CD4-positive, alpha-beta T cell (primary cell): ENCODE measurements at places on chromosomes 11 and 22. TPM values are rescaled to one million over a fixed set of nuclear protein-coding genes. Genes with fewer than 3 reads are reported as not detected.

The TRIM21 gene
- total RNA-seq: 21.0 TPM

DNA sequence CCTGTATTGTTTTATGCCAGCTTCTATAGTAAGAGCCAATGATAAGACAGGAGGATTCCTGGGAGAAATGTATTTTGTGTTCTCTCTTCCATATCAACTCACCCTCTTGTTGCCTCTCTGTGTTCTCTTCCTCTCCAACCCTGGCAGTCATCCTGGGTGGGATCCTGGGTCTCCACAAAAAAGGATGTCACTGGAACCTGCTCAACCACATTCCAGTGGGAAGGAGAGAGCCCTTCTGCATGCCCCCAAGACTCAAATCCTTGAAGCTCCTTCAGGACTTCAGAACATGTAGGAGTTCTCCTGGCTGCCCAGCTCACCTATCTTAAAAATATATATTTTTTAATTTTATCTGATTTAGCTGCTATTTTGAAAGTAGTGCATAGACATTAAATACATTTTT, 26.1 kb downstream of the APOL6 start:
- no peaks in the 10 kb centered on the region for H3K36me3 ChIP-seq
- H3K4me1 ChIP-seq: no peaks in the 10 kb centered on the region
- no peaks in the 10 kb centered on the region for H3K27me3 ChIP-seq
- DNase-seq: no peak
- H3K4me3 ChIP-seq: no peak overlapping the region

DNA sequence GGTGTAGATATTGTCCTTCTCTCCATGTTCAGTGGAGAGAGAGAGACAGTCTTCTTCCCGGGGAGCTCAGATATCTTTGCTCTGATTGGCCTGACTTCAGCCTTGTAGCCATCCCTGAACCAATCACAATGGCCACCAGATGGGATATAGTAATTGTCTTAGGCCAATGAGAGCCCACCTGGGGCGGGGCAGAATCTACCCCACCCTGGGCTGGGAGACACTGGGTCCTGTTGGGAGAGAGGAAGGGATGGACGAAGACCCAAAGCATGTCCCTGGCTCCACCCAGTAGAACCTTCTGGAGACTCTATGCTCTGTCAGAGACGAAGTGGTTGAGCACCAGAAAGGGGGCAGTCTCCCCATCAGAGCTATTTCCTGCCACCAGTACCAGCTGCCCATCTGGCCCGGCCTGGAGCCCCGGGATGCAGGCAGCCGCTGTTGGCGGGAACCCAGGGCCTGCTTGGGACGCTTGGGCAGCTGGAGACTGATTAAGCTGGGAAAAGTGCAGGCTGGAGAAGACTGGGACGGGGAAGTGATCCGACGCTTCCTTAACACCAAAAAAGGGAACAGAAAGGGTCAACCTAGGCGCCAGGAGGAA, 31.6 kb upstream of the CBX7 start:
- H3K36me3 ChIP-seq: no peaks in the 10 kb centered on the region
- no peak for DNase-seq
- no peak overlapping the region for H3K4me3 ChIP-seq
- no peak overlapping the region for H3K27ac ChIP-seq
- H3K27me3 ChIP-seq: no peaks in the 10 kb centered on the region

The OR52K2 gene
- total RNA-seq: not detected

The DGAT2 gene
- total RNA-seq: 0.25 TPM

GRCh38 chr22:45550416-45550815, 47.7 kb downstream of the FBLN1 start:
- no peak for DNase-seq
- no peak overlapping the region for H3K27ac ChIP-seq
- H3K36me3 ChIP-seq: no peaks in the 10 kb centered on the region
- no peak overlapping the region for H3K4me3 ChIP-seq

- no peak for DNase-seq
- no peaks in the 10 kb centered on the region for H3K27me3 ChIP-seq
- H3K36me3 ChIP-seq: no peaks in the 10 kb centered on the region
- no peak overlapping the region for H3K4me3 ChIP-seq
- H3K27ac ChIP-seq: no peak overlapping the region
Observed at GRCh38 chr11:97962758-97963157, 1058.0 kb upstream of the CNTN5 start.

- no peaks in the 10 kb centered on the region for H3K27me3 ChIP-seq
- H3K36me3 ChIP-seq: no peaks in the 10 kb centered on the region
- no peak overlapping the region for H3K27ac ChIP-seq
- H3K4me1 ChIP-seq: peaks cover 20% of the 10 kb centered on the region
- H3K4me3 ChIP-seq: no peak overlapping the region
- DNase-seq: no peak
Observed at GRCh38 chr11:77075425-77075905, 8.7 kb downstream of the CAPN5 start.

GRCh38 chr11:34449013-34449412, 10.3 kb downstream of the CAT start:
- H3K36me3 ChIP-seq: peaks cover 40% of the 10 kb centered on the region
- no peak for DNase-seq
- H3K4me3 ChIP-seq: no peak overlapping the region
- no peaks in the 10 kb centered on the region for H3K27me3 ChIP-seq
- H3K27ac ChIP-seq: no peak overlapping the region
- H3K4me1 ChIP-seq: peaks cover 12% of the 10 kb centered on the region

- no peaks in the 10 kb centered on the region for H3K27me3 ChIP-seq
- H3K27ac ChIP-seq: no peak overlapping the region
- DNase-seq: no peak
- H3K36me3 ChIP-seq: no peaks in the 10 kb centered on the region
- H3K4me3 ChIP-seq: no peak overlapping the region
Observed at GRCh38 chr11:12393691-12394090, 16.3 kb downstream of the PARVA start.

DNA sequence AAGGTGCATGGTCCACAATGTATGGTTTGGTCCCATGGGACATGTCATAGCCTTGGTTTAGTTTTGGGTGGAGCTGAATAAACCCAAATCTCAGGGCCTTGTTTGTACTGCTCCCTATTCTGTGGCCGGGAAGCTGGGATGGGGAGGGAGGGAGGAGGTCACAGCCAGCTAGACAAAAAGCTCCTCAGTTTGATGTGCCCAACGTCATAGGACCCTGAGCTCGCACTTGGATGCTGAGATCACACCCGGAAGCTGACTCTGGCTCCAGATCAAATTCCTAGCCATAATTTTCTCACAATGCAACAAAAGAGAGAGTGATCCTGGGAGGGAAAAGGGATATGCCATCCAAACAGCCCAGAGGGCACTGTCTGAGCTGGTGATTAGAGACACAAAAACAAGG, 1.5 kb downstream of the HSPB2 start:
- DNase-seq: no peak
- H3K27me3 ChIP-seq: peaks cover 39% of the 10 kb centered on the region
- no peak overlapping the region for H3K4me3 ChIP-seq

DNA sequence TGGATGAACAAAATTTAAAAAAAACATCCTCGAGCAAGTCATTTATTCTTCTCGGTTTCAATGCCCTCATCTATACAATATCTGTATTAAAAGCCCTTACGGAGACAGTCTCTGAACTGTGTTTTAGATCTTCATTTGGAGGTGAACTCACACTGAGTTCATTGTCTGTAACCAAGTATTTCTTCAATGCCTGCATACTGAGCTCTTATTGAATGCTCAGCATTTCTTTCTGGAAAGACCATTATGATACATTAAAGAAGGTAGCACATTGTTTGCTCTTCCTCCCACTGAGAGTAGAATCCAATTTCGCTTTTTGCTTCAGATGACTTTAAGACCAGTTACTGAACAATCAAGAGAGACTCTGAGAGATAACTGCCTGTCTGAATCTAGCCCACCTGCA, 1.7 kb upstream of the ANO3 start:
- no peak for DNase-seq
- H3K36me3 ChIP-seq: no peaks in the 10 kb centered on the region
- H3K27me3 ChIP-seq: peaks cover 3% of the 10 kb centered on the region
- H3K27ac ChIP-seq: no peak overlapping the region

DNA sequence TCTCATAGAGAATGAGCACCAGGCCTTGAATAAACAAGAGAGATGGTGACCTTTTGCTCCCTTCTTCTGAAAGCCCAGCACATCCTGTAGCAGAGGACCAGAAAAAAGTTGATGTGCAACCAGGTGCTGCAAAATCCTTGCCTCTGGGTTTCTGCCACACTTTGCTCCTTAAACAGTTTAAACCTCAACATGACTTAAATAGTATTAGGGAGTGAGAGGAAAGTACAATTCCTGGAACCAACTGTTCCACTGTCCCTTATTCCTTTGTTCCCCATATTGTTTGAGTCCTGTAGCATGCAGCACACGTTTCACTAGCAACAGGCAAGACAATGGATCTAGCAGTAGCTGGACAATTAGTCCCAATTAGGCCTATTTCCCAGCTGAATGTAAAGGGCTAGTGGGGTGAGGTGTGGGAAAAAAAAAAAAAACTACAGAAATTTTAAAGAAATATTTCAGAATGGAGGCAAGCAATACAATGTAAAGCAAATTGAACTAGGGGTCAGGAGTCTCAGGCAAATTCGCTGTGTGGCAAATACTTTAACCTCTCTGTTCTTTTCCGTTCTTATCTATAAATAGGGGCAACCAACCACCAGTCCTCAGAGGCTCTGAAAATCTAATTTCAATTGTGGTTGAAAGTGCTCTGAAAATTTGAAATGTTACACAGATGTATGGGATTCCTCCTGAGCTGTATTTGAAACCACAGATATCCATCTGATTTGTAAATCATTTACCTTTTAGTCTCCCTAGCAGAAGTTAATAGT, 6.6 kb downstream of the MPPED2 start:
- no peaks in the 10 kb centered on the region for H3K4me1 ChIP-seq
- peaks cover 8% of the 10 kb centered on the region for H3K27me3 ChIP-seq
- H3K4me3 ChIP-seq: no peak overlapping the region
- no peak overlapping the region for H3K27ac ChIP-seq

The FOXR1 gene
- total RNA-seq: not detected

The XKR3 gene
- not detected for total RNA-seq

DNA sequence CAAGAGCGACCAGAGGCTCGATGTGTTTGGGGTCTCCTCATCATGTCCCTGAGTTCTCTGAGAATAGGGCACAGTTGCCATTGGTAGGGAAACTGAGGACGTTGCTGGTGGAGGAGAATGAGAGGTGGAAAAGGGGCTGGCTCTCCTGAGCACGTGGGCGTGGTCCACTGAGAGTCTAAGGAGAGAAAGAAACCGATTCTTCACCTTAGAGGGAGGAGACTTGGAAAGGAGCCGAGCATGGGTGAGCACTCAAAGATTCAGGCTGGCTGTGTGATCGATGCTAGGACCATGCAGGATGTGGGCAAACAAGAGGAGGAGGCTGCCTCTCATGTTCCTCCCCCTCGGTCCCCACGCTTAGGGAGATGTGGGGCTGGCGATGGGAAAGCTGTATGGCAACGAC, 19.8 kb upstream of the TLCD5 start:
- H3K27ac ChIP-seq: no peak overlapping the region
- H3K4me3 ChIP-seq: no peak overlapping the region
- H3K36me3 ChIP-seq: no peaks in the 10 kb centered on the region
- DNase-seq: no peak
- no peaks in the 10 kb centered on the region for H3K4me1 ChIP-seq

The OR4S2 gene
- not detected for total RNA-seq

The HIRA gene
- 15.2 TPM for total RNA-seq

DNA sequence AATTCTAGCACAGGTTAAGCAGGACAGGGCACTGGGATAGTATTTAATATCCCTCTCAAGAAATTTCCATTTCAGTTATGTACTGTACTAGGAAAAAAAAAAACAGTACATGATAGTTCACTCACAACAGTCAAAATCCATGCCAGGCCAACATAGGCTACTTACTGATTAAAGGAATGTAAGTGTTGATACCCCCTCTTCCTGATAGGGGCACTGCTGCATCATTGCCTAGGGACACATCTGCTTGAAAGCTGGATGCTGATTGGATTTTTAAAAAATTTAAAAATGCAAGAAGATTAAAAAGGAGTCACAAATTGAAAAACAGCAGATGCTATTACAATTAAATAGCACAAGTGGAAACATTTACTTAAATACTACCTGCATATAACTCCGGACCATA, 43.4 kb downstream of the APOL5 start:
- no peak for DNase-seq
- no peaks in the 10 kb centered on the region for H3K36me3 ChIP-seq
- H3K4me1 ChIP-seq: no peaks in the 10 kb centered on the region
- H3K27ac ChIP-seq: no peak overlapping the region
- no peaks in the 10 kb centered on the region for H3K27me3 ChIP-seq
